NCI-H1930 (cell line): ENCODE measurements at places on chromosomes 5 and 9.
A peak's percentile ranks its signal among the peaks of the same experiment; 100 is the strongest.

DNA sequence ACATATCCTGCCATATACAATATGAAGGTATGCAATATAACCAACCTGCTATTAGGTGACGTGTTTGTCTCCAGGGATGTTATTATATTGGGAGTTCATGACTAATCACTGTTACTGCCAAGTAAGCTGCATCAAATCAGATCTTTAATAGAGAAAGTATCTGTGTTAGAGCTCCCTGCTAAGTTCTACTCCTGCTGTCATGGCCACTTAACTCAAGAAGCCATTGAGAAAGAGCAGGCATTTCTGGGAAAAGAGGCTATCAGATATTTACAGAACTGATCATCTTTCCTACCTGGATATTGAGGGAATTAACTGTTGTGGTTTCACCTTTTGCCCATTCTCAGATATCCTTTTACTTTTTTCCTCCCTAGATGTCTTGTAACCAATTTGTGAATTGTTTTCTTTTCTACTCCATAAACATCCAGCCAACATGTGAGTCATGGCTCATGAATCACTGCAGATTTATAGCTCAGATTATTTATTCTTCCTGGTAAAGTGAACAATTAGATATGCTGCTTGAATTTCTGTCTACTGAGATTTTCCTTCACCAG lies 634.8 kb upstream of the FAM174A start:
- DNase-seq = no peak

GRCh38 chr9:33471361-33471760 lies 2.4 kb downstream of the NOL6 start:
- no peak for DNase-seq

DNA sequence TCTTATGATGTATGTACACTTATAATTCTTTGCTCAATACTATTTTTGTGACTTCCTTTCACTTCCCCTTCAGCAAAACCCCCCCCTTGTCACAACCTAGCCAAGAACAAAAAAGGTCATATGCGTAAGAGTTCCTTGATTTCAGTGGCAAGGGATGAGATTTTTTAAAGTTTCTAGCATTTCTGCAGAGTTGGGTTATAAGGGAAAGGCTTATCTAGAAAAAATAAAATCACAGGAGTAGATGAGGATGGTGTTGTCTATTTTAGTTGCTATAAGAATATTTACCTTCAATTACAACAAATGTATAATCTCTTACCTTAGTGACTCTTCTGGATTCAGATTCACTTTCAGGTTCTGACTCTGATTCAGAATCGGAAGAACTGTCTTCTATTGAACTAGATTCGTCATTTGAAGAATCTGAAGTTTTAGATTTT lies 184.6 kb downstream of the AP3B1 start:
- DNase-seq = no peak

- DNase-seq = no peak
These were observed 44.6 kb downstream of the BARX1 start for GRCh38 chr9:93910598-93910997.

DNA sequence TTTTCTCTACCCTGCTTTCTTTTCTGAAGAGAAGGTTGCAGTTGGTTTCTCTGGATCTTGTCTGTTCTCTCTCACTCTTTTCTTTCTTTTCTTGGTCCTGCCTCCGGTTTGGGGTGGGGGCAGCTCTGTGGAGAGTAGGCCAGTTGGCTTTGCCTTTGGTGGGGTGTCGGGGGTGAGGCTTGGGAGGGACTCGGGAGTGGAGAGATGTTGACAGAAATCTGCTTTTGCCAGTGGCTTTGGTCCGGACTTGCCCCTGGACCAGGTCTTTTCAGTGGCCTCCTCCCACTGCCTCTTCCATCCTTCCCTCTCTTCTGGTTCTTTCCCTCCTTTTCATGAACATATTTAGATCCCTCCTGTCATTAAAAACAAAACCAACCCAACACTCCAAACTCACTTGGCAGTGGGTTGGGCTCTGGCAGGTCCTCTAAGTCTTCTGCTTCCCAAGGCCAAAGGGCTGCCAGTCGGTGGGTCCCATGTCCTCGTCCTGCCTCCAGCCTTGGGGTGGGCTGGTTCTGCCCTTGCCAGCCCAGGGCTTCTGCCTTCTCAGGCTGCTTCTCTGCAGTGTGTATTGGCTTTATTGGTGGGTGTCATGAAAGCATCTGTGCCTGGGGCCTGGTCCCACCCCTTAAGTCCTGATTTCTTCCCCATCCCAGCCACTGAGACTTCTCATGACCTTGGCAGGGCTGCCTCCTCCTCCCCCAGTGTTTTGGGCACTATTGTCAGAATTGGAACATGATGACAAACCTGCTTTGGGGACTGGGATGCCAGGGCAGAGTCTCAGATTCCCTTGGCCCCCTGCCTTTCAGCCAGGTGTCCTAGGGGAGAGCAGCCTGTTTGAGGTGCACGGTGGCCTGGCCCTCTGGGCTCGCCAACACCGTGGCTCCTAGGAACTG lies 16.9 kb downstream of the ANKRD33B start:
- DNase-seq = no peak

- no peak for DNase-seq
These were observed 17.4 kb upstream of the ENTREP1 start for GRCh38 chr9:69307446-69308205.

DNA sequence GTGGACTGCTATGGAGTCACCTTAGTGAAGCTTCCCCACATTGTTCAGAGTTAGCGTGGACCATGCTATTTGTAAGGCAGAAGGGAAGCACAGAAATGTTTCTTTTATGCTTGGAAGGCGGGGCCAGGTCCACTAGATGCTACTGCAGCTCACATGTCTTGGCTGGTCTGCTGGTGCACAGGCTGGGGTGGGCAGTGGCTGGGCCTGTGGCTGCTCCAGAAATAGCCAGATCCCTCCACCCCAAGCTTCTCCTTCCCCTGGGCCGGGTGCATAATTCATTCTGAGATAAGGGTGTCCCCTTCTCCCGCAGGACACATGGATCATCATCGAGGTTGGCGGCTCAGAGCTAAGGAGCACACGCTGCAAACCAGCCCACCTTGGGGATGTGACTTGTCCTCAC lies 14.5 kb upstream of the SEMA4D start:
- DNase-seq = no peak

- DNase-seq = no peak
These were observed 90.5 kb downstream of the ADAMTS2 start for GRCh38 chr5:179254638-179255271.

- no peak for DNase-seq
These were observed 60.8 kb downstream of the DMXL1 start for GRCh38 chr5:119131530-119132304.

- no peak for DNase-seq
These were observed 27.9 kb upstream of the IL31RA start for GRCh38 chr5:55823151-55823796.

- no peak for DNase-seq
These were observed 80.6 kb downstream of the PAM start for GRCh38 chr5:102835717-102836116.

- no peak for DNase-seq
These were observed 6.7 kb downstream of the VDAC1 start for GRCh38 chr5:133998042-133998441.

DNA sequence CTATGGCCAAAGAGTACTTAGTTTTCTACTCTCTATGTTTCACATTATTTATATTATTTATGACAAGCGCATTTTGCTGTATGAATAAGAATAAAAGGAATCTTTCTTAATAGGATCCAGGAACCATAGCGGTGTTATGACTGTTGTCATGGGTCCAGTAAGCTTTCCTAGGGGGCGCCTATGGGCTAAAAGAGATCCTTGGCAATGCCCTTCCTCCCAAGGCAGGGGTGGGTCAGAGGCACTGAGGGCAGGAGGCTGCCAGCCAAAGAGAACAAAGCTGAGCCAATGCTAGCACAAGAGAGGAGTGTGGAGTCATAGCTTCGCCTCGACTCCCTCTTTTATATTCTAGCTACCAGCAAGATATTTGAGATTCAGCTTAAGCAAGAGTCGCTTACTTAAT lies 98.4 kb upstream of the GNAQ start:
- no peak for DNase-seq

GRCh38 chr5:177312649-177313181 lies 1.0 kb upstream of the MXD3 start:
- DNase-seq = no peak

DNA sequence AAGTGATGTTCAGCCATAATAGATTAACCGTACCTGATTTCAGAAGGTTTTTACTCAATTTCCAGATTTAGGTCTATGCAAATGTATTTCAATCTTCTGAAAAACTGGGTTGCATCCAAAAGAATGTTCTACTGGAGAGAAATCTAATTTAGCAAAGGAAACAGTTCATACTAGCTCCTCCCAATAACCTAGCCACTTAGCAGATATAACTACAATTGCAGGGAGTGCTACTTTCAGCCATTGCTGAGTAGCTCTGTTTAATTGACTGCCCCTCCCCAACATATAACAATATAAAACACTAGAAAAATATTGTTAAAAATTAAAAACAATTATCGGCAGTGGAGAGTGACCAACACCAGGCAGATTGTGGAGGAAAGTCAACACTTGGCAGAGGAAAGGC lies 7.9 kb upstream of the OSMR start:
- DNase-seq = no peak

- no peak for DNase-seq
These were observed 362.7 kb downstream of the CSNK1G3 start for GRCh38 chr5:123874600-123875201.

DNA sequence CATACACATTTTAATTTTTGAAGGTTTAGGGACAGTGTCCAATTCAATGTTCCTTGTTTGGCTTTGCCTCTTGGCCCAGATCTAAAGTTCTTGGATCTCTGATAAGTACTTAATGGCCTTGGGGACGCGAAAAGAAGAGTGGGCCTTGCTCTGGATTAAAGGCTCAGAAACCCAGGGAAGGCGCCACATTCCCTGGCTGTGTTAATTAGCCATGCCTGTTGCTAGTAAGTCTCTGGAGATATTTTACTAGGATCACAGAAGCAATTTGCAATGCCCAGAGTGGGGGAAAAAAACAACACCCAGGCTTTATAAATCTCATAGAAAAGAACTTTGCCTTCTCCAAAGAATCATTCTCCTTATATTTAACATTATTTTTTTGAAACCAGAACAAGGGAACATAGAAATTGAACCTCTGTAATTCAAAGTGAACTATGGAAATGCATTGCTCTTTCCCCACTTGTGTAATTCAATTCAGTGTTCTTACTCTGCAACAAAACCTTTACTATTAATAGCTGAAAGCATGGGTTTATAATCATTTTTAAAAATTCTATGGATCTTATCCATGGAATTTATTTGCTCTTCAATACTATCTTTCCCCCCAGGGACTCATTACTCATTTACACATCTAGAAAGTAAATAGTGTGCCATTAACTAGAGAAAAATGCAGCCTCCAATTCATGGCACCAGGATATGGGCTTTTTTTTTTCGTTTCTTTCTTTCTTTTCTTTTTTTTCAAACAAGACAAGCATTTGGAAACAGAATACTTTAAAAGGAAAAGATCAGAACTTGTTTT lies 172.2 kb upstream of the ANKRD55 start:
- no peak for DNase-seq

GRCh38 chr9:113882636-113883164 lies 6.6 kb downstream of the ZNF618 start:
- DNase-seq = no peak

GRCh38 chr5:67012171-67012570 lies 184.4 kb downstream of the CD180 start:
- no peak for DNase-seq

DNA sequence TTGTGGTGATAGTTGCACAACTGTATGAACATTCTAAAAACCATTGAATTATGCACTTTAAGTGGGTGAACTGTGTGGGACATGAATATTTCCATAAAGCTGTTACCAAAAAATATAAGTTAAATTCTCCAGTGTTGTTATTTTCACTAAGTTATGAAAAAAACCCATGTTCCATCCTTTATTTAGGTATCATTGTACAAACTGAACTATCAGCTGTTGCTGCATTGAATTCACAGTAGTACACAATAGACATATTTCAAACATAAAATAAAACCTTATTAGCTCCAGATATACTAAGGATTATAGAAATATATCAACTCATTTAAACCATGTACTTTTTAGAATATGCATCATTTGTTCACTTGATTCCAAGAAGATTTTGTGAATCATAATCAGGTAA lies 192.1 kb downstream of the COMMD10 start:
- DNase-seq = no peak

GRCh38 chr5:168093200-168093910 lies 198.1 kb upstream of the WWC1 start:
- DNase-seq = no peak

- DNase-seq = no peak
These were observed 997 bp downstream of the AUH start for GRCh38 chr9:91360551-91361290.

DNA sequence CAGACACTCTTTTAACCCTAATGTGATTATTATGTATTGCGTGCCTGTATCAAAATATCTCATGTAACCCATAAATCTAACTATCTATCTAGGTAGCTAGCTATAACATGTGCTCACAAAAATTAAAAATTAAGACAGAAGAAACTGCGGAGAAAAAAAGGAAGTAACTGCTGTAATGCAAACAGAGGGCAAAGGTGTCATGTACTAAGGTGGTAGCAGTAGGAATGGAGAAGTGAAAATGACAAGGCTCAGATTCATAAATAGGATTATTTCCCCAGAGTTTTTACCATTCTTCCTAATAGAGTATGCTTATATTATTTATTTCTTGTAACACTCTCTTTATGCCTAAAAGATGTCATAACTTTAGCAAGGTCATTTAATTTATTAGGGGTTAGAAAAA lies 1527.5 kb upstream of the C9orf72 start:
- no peak for DNase-seq

- peak; percentile 79 for DNase-seq
These were observed 763 bp upstream of the IRX2 start for GRCh38 chr5:2752059-2752820.

DNA sequence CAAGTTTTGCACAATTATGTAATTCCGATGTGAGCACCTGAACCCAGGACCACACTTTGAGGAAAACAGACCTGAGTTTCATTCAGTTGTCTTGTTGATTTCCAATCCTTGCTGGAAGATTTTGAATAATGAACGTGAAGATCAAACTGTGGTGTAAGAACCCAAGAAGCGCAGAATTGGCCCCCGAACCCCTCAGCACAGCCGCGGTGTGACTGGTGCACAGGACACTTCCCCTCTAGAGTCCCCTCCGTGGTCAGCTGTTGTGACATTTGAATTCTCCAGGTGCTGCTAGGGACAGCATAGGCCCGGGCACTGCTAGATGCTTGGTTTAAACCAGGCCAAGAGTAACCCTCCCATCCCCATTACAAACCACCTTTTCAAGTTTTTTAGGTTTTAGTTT lies 1.7 kb downstream of the BRD3OS start:
- DNase-seq = no peak

- DNase-seq = no peak
These were observed 19.5 kb downstream of the DCAF10 start for GRCh38 chr9:37820142-37820541.

GRCh38 chr9:130327781-130328348 lies 62.3 kb downstream of the HMCN2 start:
- no peak for DNase-seq

- no peak for DNase-seq
These were observed 359.9 kb upstream of the ACTBL2 start for GRCh38 chr5:57842364-57843058.

GRCh38 chr5:86684222-86684621 lies 66.5 kb downstream of the COX7C start:
- no peak for DNase-seq

- DNase-seq = no peak
These were observed 103.7 kb downstream of the SIL1 start for GRCh38 chr5:139094154-139095131.
